Activated T-helper 2 cell treated with anti-CD3 and anti-CD28 coated beads, Interferon-gamma antibody, Interleukin-2, Interleukin-4, amounts not matched to agents 10 μg/mL and 5 μg/mL and 100 μg/mL, durations not matched to agents 14 hours and 24 hours and 36 hours (primary cell): ENCODE measurements at places on chromosomes 2 and 18. TPM values are rescaled to one million over a fixed set of nuclear protein-coding genes. Genes with fewer than 3 reads are reported as not detected.

Gene ALPG
- total RNA-seq: not detected in 2 replicates

Gene CNDP2
- 158 and 166 TPM in 2 replicates for total RNA-seq

Gene COX7A2L
- total RNA-seq: 73.4 and 79.8 TPM in 2 replicates

DNA sequence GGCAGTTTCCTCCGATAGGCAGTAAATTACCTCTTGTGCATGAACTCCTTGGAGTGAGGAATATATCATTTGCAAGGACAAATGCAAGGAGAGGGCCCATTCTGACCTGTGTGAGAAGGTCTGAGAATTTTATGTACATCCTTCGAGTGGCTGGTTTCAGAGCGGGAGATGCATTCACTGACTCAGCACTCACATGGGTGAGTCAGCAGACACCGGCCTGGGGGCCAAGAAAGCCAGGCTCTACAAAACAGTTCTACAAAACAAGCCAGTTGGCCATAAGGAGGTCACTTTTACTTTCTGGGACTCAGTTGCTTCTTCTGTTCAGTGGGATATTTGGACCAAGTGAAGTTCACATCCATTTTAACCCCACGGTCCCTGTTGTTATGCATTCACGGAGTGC is 35.3 kb downstream of the CYP26B1 start:
- DNase-seq: no peak

GRCh38 chr2:42450136-42450535 is 43.6 kb downstream of the KCNG3 start:
- DNase-seq: no peak

DNA sequence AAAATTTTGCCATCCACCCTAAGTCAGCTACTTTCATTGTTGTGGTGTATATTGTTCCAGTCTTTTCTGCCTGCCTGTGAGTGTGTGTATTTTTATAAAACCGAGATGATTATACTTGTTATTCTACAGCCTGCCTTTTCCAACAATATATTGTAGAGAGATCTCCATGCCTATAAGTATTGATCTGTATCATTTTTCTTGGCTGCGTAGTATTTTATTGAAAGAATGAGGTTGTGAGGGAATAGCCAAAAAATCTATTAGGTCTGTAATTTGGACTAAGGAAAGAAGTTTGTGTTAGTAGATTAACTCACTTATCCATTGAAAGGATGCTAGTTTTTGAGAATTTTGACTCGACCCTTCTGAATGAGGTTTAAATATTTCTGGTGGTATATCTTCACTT is 34.9 kb downstream of the PPM1B start:
- DNase-seq: no peak

Gene LRP2
- 0.09 and 0.46 TPM in 2 replicates for total RNA-seq

GRCh38 chr2:15630121-15630977 is 38.7 kb downstream of the DDX1 start:
- DNase-seq: no peak

- DNase-seq: peak; percentile 28
Measured at GRCh38 chr2:85704800-85705679, 10.9 kb downstream of the GNLY start.

Gene EGR4
- 0.46 and 0.53 TPM in 2 replicates for total RNA-seq

Gene TGFBRAP1
- 23.4 and 24.2 TPM in 2 replicates for total RNA-seq

DNA sequence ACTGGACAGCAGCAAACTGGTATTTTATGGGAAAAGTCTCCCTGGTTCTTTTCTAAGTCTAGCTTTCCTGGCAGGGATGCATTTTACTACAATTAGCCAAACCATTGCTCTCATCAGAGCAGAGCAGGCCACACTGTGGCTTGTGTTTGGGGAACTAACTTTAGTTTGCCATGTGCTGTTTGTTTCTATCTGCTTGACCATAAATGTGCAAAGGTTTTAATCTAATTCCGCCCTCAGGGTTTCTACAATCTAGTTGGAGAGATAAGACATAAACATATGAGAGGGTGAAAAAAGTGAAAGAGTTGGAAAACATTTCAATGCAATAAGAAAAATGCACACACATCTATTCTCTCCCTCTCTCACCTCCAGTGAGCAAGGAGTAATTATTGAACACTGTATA is 86.9 kb upstream of the MAPK4 start:
- no peak for DNase-seq

Gene RFTN2
- total RNA-seq: not detected in 2 replicates
